ENCODE measurements at places on chromosomes 2 and 18.

DNA sequence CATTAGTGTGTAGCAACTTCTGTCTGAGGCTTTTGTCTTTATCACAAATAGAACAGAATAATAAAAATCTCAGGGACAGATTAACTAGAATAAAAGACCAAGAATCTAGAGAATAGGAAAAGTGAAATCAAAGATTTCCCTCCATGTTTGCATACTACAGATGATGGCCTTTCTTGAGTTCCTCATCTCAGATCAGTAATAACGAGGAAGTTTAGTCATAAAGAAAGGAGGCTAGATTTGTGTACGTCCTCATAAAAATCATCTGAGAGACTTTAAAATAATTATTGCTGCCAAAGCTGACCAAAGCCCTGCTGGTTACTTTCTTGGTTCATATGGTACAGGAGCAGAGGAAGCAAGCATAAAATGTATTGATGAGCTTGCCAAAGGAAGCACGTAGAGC lies 117.3 kb downstream of the MIB1 start:
- no peak for DNase-seq

- DNase-seq, result no peak
Measured at GRCh38 chr2:222819722-222820333, 41.0 kb upstream of the ACSL3 start.

GRCh38 chr18:36035253-36035652 lies 32.1 kb downstream of the RPRD1A start:
- no peak for DNase-seq

DNA sequence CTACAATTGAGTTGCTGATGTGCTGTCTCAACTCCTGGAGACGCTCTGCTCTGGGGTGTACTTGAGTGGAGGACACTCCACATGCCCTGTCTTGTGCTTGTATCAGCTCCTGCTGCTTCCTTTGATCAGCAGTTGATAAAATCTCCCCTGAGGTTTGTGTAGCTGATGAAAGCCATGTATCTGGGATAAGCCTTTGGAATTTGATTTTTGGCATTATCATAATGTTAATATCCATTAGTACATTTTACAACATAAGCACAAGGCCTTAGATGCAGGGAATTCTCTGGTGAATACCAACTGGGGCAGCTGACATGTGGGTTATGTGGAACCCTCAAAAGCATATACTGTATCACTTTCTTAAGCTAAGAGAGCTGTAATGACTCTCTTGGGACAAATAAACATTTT lies 222.7 kb upstream of the ITGA4 start:
- DNase-seq, result no peak

- no peak for DNase-seq
Measured at GRCh38 chr2:47346-47725, 1.0 kb upstream of the FAM110C start.

GRCh38 chr18:46098616-46098933 lies 479 bp upstream of the ATP5F1A start:
- DNase-seq, result no peak

DNA sequence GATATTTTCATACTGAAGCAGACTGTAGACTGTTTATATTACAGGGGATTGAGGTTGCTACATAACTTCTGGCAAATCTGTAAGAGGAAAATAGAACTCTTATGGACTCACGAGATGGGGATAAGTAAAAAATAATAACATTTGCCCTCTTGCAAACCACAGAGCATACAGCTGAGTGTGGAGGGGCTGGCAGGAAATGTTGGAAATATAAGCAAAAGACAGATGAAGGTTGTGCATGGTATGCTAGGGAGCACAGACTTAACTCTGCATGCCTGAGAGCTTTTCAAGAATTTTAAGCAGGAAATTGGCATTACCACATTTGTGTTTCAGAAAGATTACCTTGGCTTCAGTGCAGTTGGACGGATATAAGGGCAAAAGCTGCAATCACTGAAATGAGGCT lies 411.1 kb downstream of the RAD51AP2 start:
- no peak for DNase-seq

GRCh38 chr2:44247924-44248323 lies 27.4 kb upstream of the SLC3A1 start:
- no peak for DNase-seq

GRCh38 chr2:149715005-149715592 lies 127.5 kb upstream of the MMADHC start:
- DNase-seq, result no peak

DNA sequence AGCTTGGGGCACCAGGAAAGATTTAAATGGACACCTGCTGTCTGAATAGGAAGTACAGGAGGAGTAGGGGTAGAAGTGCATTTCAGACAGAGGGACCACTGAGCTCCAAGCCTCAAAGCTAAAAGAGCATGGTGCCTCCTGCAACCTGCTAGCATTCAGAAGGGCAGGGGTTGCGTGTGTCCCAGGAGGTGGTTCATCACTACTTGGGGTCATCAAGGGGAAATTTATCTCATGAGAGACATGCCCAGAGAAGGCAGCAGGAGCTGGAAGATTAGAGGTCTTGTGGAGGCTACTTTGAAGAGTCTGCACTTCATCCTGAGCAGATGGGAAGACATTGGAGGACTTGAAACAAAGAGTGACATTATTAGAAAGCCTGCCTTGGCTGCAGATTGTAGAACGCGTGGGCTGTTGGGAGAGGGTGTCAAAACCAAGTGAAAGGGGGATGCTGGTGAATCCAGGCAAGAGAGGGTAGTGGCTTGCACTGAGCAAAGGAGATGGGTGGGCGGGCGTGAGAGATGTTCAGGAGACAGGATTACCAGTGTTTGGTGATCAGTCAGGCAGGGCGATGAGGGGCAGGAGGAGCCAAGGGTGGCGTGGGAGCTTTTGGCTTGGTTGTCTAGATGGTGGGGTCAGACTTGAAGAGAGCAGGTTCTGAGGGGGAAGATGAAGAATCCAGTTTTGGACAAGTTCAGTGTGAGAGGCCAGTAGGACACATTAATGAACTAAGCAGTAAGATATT lies 154.0 kb downstream of the DYSF start:
- no peak for DNase-seq

DNA sequence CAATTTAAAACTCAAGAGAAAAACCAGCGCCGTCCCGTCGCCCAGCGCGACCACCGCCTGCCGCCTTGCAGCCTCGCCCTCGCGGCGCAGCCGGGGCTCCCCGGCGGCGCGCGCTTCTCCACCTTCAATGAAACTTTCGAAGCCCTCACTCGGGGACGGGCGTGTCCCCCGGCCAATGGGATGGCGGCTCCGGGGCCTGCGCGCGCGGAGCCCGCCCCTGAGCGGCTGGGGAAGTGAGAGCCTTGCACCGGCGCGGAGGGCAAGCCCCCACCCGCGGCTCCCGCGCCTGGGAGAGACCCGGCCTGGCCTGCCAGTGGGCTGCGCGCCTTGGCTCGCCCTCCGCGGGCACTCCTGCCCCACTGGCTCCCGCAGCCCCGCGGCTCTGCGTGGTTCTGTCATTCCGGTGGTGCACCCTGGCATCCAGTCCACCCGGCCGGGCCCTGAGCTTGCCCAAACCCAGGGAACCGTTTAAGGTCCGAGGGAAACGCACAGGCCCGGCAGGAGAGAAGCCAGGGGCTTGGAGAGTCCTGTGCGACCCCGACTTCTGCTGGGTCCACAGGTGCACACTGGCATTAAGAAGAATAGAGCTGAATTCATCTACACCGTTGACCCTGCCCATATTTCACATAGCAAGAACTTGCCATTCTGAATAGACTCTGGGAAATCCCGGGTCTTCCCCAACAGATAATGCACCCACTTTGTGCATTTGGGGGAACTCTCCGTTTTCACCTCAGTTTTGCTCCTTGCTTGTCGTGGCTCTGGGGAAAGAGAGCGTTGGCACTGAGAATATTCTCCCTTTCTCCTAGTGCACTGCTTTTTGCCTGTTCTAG lies at the start of gene PIEZO2:
Gene PIEZO2 (minus strand): TSS at position 129 of the 830 bp plus-strand sequence. CDS start 981 bp downstream, outside the sequence.
- no peak for DNase-seq

GRCh38 chr2:33530690-33531548 lies 54.5 kb downstream of the RASGRP3 start:
- DNase-seq, result no peak

DNA sequence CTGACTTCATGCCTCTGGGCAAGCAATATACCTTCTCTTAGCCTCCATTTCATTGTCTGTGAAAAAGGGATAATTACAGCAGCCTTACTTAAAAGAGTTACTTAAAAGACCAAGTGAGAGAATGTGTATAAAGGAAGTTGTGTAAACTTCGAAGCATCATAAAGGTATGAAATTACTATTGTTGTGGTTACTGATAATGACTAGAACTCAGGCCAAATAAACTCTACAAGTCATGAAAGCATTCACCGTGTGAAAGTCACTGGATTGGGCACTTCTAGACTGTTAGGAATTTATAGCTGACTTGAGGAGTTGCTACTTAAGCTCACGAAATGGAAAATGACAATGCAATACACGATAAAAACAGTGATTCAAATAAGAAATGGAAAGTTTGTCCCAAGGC lies 67.4 kb upstream of the HAAO start:
- DNase-seq, result no peak

DNA sequence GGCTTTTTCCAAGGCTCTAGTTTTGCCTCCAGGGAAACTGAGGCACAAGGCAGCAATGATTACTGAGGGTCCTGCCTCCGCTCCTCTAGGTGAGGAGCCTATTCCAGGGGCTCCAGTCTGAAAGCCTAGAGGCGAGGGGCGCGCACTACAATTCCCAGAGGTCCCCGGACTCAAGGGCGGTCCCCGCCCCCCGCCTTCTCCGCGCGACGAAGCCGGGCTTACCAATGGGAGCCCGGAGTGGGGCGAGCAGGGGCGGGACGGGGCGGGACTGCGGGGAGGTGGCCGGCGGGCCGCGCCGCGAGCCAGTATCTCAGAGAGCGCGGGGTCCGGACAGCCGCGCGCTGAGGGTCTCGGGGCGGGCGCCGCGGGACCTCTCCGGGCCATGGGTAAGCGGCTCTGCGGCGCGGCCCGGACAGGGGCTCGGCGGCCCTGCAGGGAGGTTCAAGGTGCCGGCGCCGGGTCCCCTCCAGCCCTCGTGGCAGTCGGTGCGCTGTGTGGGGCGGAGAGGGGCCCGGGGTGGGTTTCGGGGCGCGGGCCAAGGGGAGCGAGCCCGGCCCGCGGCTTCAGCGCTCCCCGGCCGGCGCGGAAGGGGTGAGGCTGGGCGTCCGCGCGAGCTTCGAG lies at the start of gene ARID5A:
Gene ARID5A (plus strand): TSS at position 308 of the 621 bp plus-strand sequence. CDS start 75 bp downstream, at position 383.
- peak; percentile 84 for DNase-seq

GRCh38 chr2:239881561-239882320 lies 143.4 kb downstream of the NDUFA10 start:
- no peak for DNase-seq

GRCh38 chr2:2269426-2269825 lies 61.6 kb downstream of the MYT1L start:
- no peak for DNase-seq

- DNase-seq, result no peak
Measured at GRCh38 chr18:69691008-69691760, 256.5 kb downstream of the CD226 start.

DNA sequence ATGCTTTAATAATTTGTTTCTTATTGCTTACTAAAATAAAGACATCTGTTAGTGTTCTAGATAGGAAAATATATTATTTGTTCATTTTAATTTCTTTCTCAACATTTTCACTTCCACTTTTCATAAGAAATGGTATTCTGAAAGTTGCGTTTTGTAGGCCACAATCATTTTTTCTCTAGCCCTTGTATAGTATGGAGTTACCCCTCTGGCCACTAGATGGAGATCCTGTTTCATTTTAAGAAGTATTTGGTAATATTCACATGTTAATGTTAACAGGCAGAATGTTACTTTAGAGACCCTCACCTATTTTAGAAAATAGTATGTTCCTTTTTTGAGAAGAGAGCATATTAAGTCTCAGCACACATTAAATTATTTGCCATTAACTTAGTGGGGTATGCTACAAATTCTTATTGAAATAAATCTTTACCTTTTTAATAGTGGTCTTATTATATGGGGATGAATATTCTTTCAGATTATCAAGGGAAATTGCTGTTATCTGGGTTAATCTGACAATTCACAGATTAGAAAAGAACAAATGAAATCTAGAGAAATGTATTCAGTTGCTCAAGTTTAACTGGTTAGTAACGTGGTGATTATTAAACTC lies 73.9 kb upstream of the TTC27 start:
- no peak for DNase-seq

DNA sequence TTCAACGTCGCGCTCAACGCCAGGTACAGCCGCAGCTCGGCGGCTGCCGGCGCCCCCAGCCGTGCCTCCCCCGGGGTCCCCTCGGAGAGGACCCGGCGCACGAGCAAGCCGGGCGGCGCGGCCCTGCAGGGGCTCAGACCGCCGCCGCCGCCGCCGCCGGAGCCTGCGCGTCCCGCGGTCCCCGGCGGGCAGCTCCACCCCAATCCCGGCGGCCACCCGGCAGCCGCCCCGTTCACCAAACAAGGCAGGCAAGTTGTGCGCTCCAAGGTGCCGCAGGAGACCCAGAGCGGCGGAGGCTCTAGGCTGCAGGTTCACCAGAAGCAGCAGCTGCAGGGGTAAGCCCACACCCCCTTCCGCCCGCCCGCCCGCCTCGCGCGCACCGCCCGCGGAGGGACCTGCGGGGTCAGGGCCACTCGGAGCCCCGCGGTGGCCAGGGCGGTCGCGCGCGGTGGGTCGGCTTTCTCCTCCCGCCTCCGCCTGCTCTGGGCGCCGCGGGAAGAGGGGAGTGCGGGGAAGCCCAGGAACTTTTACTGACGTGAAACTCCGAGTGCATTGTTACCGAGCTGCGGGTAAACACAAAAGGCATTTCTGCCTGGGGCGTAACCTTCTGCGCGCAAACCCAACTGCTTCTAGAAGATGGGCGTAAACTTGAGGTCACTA lies 861 bp downstream of the LTBP1 start:
- no peak for DNase-seq

DNA sequence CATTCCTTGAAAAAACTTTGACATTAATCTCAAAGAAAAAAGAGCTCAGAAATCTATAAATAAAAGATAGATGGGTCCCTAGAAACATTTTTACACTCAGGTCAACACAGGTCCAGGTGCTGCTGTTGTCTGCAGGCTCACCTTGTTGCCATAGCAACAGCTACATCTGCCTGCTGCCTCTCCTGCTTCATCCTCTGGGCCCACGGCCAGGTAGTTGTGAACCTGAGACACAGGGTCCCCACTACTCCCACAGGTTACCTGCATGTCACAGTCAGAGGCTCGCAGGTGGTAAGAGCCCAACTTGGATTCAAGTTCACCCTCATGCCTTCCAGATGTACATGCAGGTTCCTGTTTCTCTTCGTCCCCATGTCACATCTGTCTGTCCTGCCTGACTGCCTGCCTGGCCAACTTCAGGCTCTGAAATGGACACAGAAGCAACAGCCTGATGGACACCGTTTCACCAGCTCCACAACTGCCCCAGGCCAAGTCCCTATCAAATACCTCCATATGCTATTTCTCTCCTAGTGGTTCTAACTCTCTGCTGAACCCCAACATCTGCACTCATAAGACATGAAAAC lies 88.3 kb upstream of the SALL3 start:
- DNase-seq, result no peak

GRCh38 chr2:124382067-124382618 lies 357.1 kb downstream of the CNTNAP5 start:
- no peak for DNase-seq
